ENCODE measurements at places on chromosomes 6 and 20. TPM values are rescaled to one million over a fixed set of nuclear protein-coding genes. Genes with fewer than 3 reads are reported as not detected.

GPR63 gene
- 2.1 TPM for total RNA-seq

WFDC5 gene
- total RNA-seq: not detected

PXDC1 gene
- not detected for total RNA-seq

RIPOR2 gene
- 380 TPM for total RNA-seq

PACRG gene
- 0.76 TPM for total RNA-seq

USP49 gene
- 6.7 TPM for total RNA-seq

MCCD1 gene
- total RNA-seq: not detected

GABBR1 gene
- total RNA-seq: 39.4 TPM

ALDH8A1 gene
- total RNA-seq: 0.24 TPM

KCNK15 gene
- not detected for total RNA-seq

MUC21 gene
- not detected for total RNA-seq

ANGPT4 gene
- total RNA-seq: not detected

PNPLA1 gene
- not detected for total RNA-seq

GTSF1L gene
- 0.29 TPM for total RNA-seq

POU5F1 gene
- not detected for total RNA-seq

HRH3 gene
- total RNA-seq: not detected

VNN1 gene
- not detected for total RNA-seq

SMIM26 gene
- 67.1 TPM for total RNA-seq

HLA-G gene
- 0.14 TPM for total RNA-seq

FOXS1 gene
- not detected for total RNA-seq

SAMD3 gene
- total RNA-seq: 62.3 TPM

WFDC10B gene
- not detected for total RNA-seq

TRIM38 gene
- total RNA-seq: 24.8 TPM

SLC35D3 gene
- total RNA-seq: not detected

NRN1 gene
- total RNA-seq: 15.4 TPM

RPS10 gene
- 2,066 TPM for total RNA-seq

SNAP91 gene
- not detected for total RNA-seq

WFDC12 gene
- not detected for total RNA-seq

Data from activated naive CD4-positive, alpha-beta T cell treated with anti-CD3 and anti-CD28 coated beads, Interleukin-2, amount 10 ng/mL, durations not matched to agents 5 hours and 36 hours (primary cell).